Activated gamma-delta T cell (primary cell): ENCODE measurements at places on chromosomes 7 and 10.

GRCh38 chr10:11081408-11081807 lies 63.7 kb downstream of the CELF2 start:
- DNase-seq: no peak

- no peak for DNase-seq
These were observed 275.7 kb downstream of the GPR37 start for GRCh38 chr7:124489925-124490324.

- DNase-seq: no peak
These were observed 74.6 kb downstream of the VCL start for GRCh38 chr10:74072503-74072902.

- DNase-seq: no peak
These were observed 14.2 kb downstream of the CYP26A1 start for GRCh38 chr10:93087846-93088245.

- no peak for DNase-seq
These were observed 117.3 kb downstream of the FANK1 start for GRCh38 chr10:126013489-126014281.

DNA sequence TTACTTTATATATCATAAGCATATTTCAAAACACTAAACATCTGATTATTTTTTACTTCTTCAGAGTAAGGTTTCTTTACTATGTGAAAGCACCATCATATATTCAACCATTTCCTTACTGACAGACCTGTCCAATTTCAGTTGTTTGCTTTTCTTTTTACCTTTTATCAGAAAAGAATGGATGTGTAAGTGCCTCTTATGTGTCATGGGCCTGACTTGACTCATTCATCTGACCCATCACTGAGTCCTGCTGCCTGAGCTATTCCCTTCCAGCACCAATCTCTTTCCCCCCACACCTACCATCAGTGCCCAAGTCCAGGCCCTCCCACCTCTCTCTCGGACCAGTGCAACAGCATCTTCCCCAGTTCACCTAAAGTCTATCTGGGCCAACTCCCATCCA lies 41.7 kb upstream of the ARID5B start:
- no peak for DNase-seq

- DNase-seq: no peak
These were observed 66.1 kb upstream of the PIP4K2A start for GRCh38 chr10:22780474-22780885.

DNA sequence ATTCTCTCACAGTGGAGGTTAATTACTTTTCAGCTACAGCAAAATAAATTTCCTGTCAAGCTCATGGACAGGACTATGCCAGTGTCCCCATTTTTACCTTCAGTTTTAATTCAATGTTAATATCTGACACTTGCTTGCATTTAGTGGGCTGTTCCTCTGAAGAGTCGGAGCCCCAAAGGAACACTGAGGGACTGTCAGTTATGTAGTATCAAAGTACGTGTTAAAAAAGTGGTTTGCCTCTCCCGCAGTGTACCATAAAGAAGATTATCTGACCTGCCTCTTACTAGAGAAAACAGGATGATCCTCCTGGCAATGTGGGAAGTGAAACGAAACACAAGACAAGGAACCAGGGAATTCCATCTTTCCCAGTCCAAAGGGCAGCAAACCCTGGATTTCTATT lies 1010.9 kb upstream of the PHF14 start:
- no peak for DNase-seq

DNA sequence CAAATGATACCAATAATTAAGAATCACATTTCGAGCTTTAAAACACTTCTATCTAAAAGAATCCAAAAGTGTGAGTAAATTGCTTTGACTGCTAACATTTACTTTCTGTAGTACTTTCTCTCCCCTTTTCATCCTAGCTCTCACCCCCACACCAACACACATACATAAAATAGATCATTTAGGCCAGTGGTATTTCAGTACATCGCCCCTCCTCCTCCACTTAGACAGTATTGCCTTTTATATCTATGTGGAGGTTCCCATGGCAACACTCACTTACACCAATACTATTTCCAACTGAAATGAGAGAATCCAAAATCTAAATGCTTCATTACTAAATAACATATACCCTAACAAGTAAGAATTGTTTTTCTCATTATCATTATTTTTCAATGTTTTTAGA lies 58.9 kb downstream of the HIBADH start:
- DNase-seq: no peak

DNA sequence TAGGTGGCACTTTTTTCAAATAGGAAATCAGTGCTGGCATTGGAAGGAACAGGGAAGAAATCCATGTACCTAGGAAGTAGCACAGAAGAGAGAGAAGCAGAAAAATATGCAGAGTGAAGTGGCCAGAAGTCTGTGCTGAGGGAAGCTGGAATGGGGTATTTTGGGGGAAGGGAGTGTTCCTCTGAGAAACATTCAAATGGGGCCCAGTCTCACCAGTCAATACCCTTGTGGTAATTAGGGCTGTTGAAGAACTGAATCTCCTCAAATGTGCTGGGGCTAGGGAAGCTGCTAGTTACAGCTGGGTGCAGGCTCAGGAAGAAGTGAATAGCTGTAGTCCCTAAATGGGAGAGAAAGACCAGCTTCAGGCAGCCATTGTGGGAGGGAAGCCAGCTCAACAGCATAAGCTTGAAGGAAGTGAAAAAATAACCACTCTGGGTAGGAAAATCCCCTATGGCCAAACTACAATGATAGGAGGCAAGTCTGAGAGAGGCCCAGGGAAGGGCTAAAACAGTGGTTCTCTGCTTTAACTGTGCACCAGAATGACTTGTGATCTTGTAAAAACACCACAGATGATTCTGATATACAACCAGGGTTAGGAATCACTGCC lies 7.6 kb downstream of the NDST2 start:
- DNase-seq: no peak

GRCh38 chr10:84605802-84606201 lies 277.4 kb downstream of the CCSER2 start:
- DNase-seq: no peak
